Upper lobe of left lung (tissue), 6 donors: ENCODE measurements at places on chromosomes 11 and 22.

DNA sequence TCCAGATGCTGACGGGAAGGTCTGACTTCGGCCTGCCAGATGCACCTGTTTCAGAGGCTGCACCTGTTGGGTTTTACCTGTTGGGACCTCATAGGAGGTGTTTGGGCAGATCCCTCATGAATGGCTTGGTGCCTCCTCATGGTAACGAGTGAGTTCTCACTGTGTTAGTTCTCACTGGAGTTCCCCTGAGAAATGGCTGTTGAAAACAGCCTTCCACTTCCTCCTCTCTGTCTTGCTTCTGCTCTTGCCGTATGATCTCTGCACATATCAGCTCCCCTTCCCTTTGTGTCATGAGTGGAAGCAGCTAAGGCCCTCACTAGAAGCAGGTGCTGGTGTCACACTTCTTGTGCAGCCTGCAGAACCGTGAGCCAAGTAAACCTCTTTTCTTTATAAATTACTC is 207.6 kb upstream of the SEZ6L start:
- no peaks in the 10 kb centered on the region for H3K27me3 ChIP-seq
- H3K4me1 ChIP-seq = no peaks in the 10 kb centered on the region
- H3K27ac ChIP-seq = no peak overlapping the region
- no peaks in the 10 kb centered on the region for H3K36me3 ChIP-seq
- no peak overlapping the region for H3K4me3 ChIP-seq
- no peak for DNase-seq

DNA sequence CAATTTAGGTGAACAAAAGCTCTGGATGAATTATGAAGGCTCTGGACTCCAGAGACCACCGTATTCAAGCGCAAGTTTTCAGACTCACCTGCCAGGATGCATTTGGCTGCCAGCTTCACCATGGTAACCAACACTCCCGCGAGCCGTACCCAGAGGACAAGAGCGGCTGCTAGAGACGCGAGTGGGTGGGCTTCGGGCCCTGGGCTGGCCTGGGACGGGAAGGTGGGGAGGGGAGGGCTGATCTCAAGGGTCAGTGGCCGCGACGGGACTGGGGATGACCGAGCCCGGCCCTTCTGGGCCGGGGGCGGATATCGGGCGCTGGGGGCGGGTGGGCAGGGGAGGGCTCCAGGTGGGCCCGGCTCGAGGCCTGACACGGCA is 344 bp downstream of the IFT27 start:
- H3K4me3 ChIP-seq = peak overlapping the region; percentile 98
- peak; percentile 85 for DNase-seq
- peaks cover 11% of the 10 kb centered on the region for H3K4me1 ChIP-seq
- H3K36me3 ChIP-seq = no peaks in the 10 kb centered on the region
- peak overlapping the region; percentile 80 for H3K27ac ChIP-seq
- H3K27me3 ChIP-seq = no peaks in the 10 kb centered on the region

DNA sequence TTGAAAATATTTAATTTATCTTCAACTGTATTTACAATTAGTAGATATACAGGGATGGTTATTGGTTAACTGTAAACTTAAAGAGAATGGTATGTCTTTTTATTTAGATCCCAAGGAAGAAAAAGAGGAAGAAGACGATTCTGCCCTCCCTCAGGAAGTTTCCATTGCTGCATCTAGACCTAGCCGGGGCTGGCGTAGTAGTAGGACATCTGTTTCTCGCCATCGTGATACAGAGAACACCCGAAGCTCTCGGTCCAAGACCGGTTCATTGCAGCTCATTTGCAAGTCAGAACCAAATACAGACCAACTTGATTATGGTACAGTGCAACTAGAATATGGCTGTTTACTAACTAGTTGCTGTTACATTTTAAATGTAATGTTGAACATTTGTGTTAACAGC is 12.7 kb upstream of the CNTF start:
- no peak for DNase-seq
- H3K27me3 ChIP-seq = no peaks in the 10 kb centered on the region
- H3K27ac ChIP-seq = no peak overlapping the region
- no peak overlapping the region for H3K4me3 ChIP-seq

DNA sequence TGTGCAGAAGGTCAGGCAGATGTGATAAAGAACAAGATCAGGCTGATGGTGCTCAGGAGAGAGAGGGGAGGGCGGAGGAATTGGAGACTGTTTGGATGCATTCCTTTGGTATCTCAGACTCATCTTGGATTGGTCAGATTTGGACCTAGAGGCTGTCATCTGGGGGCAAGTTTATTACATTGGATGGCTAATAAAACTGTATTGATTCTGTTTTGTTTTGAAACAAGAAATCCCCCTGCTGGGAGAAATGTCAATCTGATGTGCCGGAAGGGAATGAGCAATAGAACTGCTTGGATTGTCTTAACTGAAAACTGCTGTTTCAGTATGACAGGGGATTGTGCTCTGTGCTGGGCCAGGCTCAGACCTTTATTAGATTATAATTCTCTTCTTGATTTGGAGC is 25.5 kb upstream of the CCDC90B start:
- DNase-seq = no peak
- H3K4me3 ChIP-seq = no peak overlapping the region
- no peaks in the 10 kb centered on the region for H3K4me1 ChIP-seq
- H3K27me3 ChIP-seq = no peaks in the 10 kb centered on the region
- H3K27ac ChIP-seq = no peak overlapping the region

- H3K27ac ChIP-seq = no peak overlapping the region
- DNase-seq = no peak
- no peak overlapping the region for H3K4me3 ChIP-seq
- no peaks in the 10 kb centered on the region for H3K27me3 ChIP-seq
- peaks cover 16% of the 10 kb centered on the region for H3K4me1 ChIP-seq
Observed at GRCh38 chr11:75949023-75949672, 134.1 kb downstream of the UVRAG start.
